A673 (cell line): ENCODE measurements at places on chromosomes 16 and 17. TPM values are rescaled to one million over a fixed set of nuclear protein-coding genes. Genes with fewer than 3 reads are reported as not detected.

Gene GAS7
- 2.3 and 2.8 TPM in 2 replicates for total RNA-seq

Gene HSF4
- 13.9 and 20.2 TPM in 2 replicates for total RNA-seq

Gene ZNF764
- 15.2 and 17.7 TPM in 2 replicates for total RNA-seq

Gene ANKRD11
- total RNA-seq = 217 and 248 TPM in 2 replicates

Gene GPR139
- not detected in 2 replicates for total RNA-seq

Gene NHLRC4
- total RNA-seq = 0.21 and 0.52 TPM in 2 replicates

Gene NPTX1
- total RNA-seq = 0.15 and 0.43 TPM in 2 replicates

Gene CAPNS2
- 0.42 TPM in 1 of 2 replicates, not detected in the other for total RNA-seq

Gene MPDU1
- 133 and 149 TPM in 2 replicates for total RNA-seq

- H3K27me3 ChIP-seq = no peaks in the 10 kb centered on the region
- H3K4me3 ChIP-seq = no peak overlapping the region
- no peaks in the 10 kb centered on the region for H3K36me3 ChIP-seq
- H3K4me1 ChIP-seq = no peaks in the 10 kb centered on the region
Measured at GRCh38 chr17:13541032-13541480, 60.7 kb downstream of the HS3ST3A1 start.

GRCh38 chr16:2429771-2430663, 770 bp downstream of the CCNF start:
- peak overlapping the region; percentile 96 for H3K27ac ChIP-seq
- no peaks in the 10 kb centered on the region for H3K27me3 ChIP-seq
- peaks cover 44% of the 10 kb centered on the region for H3K36me3 ChIP-seq
- H3K4me1 ChIP-seq = peaks cover 27% of the 10 kb centered on the region

DNA sequence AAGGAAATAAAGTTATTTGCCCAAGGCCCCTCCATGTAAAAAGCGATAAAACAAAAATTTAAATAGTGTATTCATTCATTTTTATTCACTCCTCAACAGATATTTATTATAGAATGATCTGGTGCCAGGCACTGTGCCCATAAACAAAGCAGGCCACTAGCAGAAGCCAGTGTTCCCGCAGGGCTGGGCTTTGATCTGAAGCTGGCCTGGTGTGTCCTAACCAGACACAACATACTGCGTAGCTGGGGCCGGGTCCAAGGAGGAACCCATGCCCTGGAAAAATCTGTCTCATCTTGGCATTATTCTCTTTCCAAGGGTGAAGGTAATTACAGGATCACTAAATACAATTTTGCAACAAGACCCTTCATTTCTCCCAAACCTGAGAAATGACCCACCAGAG, 537.4 kb upstream of the CDH5 start:
- no peak overlapping the region for H3K27ac ChIP-seq
- peaks cover 23% of the 10 kb centered on the region for H3K4me1 ChIP-seq
- no peak for DNase-seq
- H3K36me3 ChIP-seq = no peaks in the 10 kb centered on the region

DNA sequence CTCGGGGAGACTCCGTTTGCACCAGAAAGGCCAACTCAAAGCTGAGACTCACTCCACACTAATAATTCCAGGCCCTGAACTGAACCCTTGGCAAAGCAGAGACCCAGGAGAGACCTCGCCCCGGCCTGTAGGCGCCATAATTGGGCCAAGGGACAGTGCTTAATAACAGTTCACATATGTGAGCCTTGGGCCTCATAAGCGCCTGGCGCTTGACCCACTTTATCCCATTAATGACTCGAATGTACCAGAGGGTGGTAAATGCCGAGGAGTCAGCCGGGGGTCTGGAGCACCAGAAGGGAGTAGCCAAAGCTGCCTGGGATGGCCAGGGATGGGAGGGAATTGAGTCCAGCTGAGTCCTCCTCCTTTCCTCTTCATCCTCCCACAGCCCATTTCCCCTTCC, 24.6 kb downstream of the SLC6A4 start:
- H3K4me3 ChIP-seq = no peak overlapping the region
- DNase-seq = no peak
- no peaks in the 10 kb centered on the region for H3K27me3 ChIP-seq
- H3K4me1 ChIP-seq = no peaks in the 10 kb centered on the region
- H3K36me3 ChIP-seq = no peaks in the 10 kb centered on the region

GRCh38 chr16:88059701-88060386, 108.6 kb downstream of the BANP start:
- DNase-seq = no peak
- no peaks in the 10 kb centered on the region for H3K36me3 ChIP-seq
- H3K27me3 ChIP-seq = no peaks in the 10 kb centered on the region
- no peak overlapping the region for H3K27ac ChIP-seq
- H3K4me1 ChIP-seq = no peaks in the 10 kb centered on the region
- H3K4me3 ChIP-seq = no peak overlapping the region

GRCh38 chr16:49590166-49590871, 216.7 kb downstream of the C16orf78 start:
- no peaks in the 10 kb centered on the region for H3K36me3 ChIP-seq
- no peak for DNase-seq
- no peak overlapping the region for H3K27ac ChIP-seq
- no peak overlapping the region for H3K4me3 ChIP-seq

- H3K27ac ChIP-seq = no peak overlapping the region
- no peak overlapping the region for H3K4me3 ChIP-seq
- no peaks in the 10 kb centered on the region for H3K36me3 ChIP-seq
Measured at GRCh38 chr17:6476810-6477179, 32.5 kb downstream of the PIMREG start.

- no peak overlapping the region for H3K4me3 ChIP-seq
- no peak for DNase-seq
- H3K4me1 ChIP-seq = no peaks in the 10 kb centered on the region
- no peak overlapping the region for H3K27ac ChIP-seq
Measured at GRCh38 chr17:67615736-67616135, 102.0 kb upstream of the NOL11 start.

- H3K4me3 ChIP-seq = no peak overlapping the region
- no peak for DNase-seq
- no peaks in the 10 kb centered on the region for H3K36me3 ChIP-seq
- H3K4me1 ChIP-seq = no peaks in the 10 kb centered on the region
- H3K27me3 ChIP-seq = no peaks in the 10 kb centered on the region
Measured at GRCh38 chr17:27226611-27227230, 67.2 kb upstream of the WSB1 start.

GRCh38 chr16:84052071-84052622, 9.6 kb upstream of the SLC38A8 start:
- H3K4me3 ChIP-seq = no peak overlapping the region
- DNase-seq = no peak
- H3K27ac ChIP-seq = no peak overlapping the region
- no peaks in the 10 kb centered on the region for H3K4me1 ChIP-seq

- H3K36me3 ChIP-seq = no peaks in the 10 kb centered on the region
- no peak overlapping the region for H3K4me3 ChIP-seq
- H3K4me1 ChIP-seq = no peaks in the 10 kb centered on the region
- no peak overlapping the region for H3K27ac ChIP-seq
- H3K27me3 ChIP-seq = no peaks in the 10 kb centered on the region
Measured at GRCh38 chr16:7137560-7138330, 194.9 kb upstream of the RBFOX1 start.

DNA sequence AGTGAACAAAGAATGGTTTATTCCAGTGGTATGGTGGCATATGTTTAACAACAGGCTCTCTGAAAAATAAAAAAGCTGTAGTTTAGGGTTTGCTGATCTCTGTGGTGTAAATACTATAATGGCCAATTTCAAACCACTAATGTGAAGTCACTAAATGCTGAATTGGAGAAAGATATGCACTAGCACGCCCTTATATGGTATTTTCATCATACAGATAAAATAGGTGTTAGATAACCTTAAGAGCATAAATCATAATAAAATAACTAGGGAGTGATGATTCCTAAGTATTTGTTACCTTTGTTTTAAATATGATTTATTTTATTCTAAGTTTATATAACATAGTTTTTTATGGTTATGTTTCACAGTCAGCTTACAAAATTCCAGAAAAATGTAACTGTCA, 17.2 kb downstream of the NLK start:
- no peak overlapping the region for H3K4me3 ChIP-seq
- H3K27me3 ChIP-seq = no peaks in the 10 kb centered on the region
- no peak for DNase-seq
- H3K4me1 ChIP-seq = no peaks in the 10 kb centered on the region
- no peaks in the 10 kb centered on the region for H3K36me3 ChIP-seq

DNA sequence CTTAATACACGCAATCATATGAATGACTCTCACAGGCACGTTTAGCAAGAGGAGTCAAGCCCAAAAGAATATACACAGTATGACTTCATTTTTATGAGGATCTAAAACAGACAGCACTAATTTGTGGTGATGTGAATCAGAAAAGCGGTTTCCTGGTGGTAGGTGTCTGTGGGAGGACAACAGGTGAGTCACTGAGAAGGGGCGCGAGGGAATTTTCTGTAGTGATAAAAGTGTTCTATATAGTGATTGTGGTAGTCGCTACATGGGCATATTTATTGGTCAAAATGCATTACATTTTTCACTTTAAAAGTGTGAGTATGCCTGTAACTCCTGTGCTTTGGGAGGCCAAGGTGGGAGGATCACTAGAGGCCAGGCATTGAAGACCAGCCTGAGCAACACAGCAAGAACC, 7.6 kb upstream of the TNRC6A start:
- no peak overlapping the region for H3K27ac ChIP-seq
- no peaks in the 10 kb centered on the region for H3K27me3 ChIP-seq
- DNase-seq = no peak
- H3K4me1 ChIP-seq = no peaks in the 10 kb centered on the region

DNA sequence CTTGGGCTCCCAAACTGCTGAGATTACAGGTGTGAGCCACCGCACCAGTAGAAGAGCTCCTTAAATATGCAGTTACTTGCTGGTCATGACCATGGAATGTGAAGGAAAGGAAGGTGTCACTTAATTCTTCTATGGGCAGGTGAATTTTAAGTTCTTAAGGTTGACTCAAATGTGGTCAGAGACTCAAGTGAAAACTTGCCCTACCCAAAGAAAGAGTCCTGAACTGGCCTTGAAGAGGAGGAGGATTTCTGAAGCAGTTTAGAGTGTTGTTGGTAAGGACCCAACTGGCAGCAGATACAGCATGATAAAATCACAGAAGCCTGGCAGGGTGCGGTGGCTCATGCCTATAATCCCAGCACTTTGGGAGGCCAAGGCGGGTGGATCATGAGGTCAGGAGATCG, 29.4 kb downstream of the CHD9 start:
- H3K27me3 ChIP-seq = no peaks in the 10 kb centered on the region
- no peak overlapping the region for H3K4me3 ChIP-seq
- H3K36me3 ChIP-seq = no peaks in the 10 kb centered on the region

DNA sequence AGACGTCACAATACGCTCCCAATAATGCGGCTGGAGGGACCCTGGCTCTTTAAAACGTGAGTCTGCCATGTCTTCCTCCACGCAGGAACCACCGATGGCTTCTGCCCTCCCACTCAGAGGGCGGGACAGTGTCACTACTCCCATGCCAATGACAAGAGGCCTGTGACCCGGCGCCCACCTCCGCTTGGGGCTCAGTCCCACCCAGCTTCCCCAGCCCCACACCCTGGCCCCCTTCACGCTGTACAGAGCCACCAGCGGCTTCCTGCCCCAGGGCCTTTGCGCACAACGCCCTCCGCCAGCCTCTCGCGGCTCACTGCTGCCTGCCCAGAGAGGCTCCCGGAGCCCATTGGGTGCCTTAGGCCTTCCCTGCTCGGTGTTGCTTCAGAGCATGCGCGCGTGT, 29.5 kb upstream of the ZNF469 start:
- H3K4me3 ChIP-seq = no peak overlapping the region
- no peaks in the 10 kb centered on the region for H3K4me1 ChIP-seq
- no peaks in the 10 kb centered on the region for H3K27me3 ChIP-seq
- H3K36me3 ChIP-seq = no peaks in the 10 kb centered on the region

- no peaks in the 10 kb centered on the region for H3K27me3 ChIP-seq
- H3K4me3 ChIP-seq = no peak overlapping the region
- H3K27ac ChIP-seq = no peak overlapping the region
- H3K4me1 ChIP-seq = no peaks in the 10 kb centered on the region
- no peaks in the 10 kb centered on the region for H3K36me3 ChIP-seq
- no peak for DNase-seq
Measured at GRCh38 chr17:35616536-35616935, 29.4 kb downstream of the AP2B1 start.

DNA sequence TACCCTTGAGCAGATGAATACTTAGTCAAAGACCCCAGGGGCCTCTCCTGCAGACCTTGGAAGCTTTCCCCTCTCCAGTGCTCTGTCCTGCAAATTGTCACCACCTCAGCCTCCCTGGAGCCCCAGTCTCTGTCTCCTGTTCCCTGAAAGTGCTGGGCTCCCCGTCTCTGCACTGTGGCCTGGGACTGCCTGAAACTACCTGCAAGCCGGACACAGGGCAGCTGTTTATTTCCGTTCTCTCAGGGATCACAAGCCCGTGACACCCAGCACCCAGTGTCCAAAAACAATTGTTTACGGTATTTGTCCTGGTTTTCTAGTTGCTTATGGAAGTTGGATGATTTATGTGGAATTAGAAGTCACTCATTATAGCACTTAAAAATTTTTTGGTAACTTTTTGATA, 81.6 kb upstream of the CHMP6 start:
- H3K4me1 ChIP-seq = no peaks in the 10 kb centered on the region
- no peaks in the 10 kb centered on the region for H3K27me3 ChIP-seq
- no peaks in the 10 kb centered on the region for H3K36me3 ChIP-seq
- no peak for DNase-seq
- no peak overlapping the region for H3K27ac ChIP-seq

- peak; percentile 87 for DNase-seq
- H3K27me3 ChIP-seq = peaks cover 7% of the 10 kb centered on the region
- peak within 1 kb of the TSS; percentile 33 for H3K4me3 ChIP-seq
- no peaks in the 10 kb centered on the region for H3K36me3 ChIP-seq
- H3K27ac ChIP-seq = no peak within 1 kb of the TSS
Measured at GRCh38 chr17:47733047-47733673, at the start of gene TBX21. Gene TBX21 (plus strand): TSS chr17:47733236. CDS start chr17:47733455, 219 bp downstream.

DNA sequence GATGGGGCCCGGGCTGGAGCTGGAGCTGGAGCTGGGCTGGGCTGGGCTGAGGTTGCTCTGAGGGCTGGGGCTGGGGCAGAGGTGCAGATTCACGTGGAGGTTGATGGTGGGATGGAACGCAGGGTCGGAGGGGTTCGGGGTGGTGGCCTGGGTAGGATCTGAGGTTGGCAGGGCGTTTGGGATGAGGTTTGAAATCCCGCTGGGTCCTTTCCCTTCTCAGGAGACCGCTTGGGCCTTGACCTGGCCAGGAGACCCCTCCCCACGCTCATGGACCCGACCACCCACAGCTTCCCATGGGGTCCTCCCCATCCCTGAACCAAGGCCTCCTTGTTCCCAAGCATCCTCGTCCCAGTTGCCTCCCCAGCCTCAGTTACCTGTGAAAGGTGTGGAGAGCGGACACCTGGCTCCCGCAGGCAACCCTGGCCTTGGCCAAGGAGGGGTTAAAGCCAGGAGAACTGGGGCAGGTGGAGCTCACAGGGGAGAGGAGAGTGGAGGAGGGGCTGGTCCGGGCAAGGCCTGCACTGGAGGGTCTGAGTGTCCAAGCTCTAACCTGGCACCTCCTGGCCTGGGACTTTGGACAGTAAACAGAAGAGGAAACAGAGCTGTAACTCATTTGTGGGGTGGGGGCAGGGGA, at the start of gene ASGR2:
TSS of gene ASGR2 (minus strand) at position 582 of the 634 bp plus-strand sequence. CDS start 582 bp downstream, outside the sequence.
- no peaks in the 10 kb centered on the region for H3K4me1 ChIP-seq
- H3K4me3 ChIP-seq = no peak within 1 kb of the TSS
- H3K36me3 ChIP-seq = no peaks in the 10 kb centered on the region
- no peak within 1 kb of the TSS for H3K27ac ChIP-seq
- H3K27me3 ChIP-seq = no peaks in the 10 kb centered on the region
